ENCODE measurements at places on chromosomes 4 and X.

DNA sequence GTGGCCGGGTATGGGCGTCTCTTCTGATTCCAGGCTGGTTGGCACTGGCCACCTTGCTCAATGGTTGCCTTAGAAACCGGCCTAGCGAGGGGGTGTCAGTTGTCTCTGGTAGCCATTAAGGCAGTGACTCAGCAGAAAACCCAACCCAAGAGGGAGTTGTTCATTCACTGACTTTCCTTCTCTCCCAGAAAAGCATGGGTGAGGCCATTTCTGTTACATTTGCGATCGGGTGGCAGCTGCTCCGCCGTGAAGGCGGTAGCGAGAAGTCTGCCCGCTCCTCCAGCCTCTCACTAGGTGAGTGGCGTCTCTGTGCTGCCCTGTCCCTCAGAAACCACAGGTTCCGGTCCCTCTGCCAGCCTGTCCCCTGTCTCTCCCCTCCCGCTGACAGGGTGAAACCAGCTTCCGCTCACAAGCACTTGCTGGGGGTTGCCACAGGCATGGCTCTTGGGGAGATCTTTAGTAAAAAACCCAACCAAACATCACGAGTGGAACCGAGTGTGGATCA, 17.4 kb downstream of the IRAK1 start:
- DNase-seq: no peak

DNA sequence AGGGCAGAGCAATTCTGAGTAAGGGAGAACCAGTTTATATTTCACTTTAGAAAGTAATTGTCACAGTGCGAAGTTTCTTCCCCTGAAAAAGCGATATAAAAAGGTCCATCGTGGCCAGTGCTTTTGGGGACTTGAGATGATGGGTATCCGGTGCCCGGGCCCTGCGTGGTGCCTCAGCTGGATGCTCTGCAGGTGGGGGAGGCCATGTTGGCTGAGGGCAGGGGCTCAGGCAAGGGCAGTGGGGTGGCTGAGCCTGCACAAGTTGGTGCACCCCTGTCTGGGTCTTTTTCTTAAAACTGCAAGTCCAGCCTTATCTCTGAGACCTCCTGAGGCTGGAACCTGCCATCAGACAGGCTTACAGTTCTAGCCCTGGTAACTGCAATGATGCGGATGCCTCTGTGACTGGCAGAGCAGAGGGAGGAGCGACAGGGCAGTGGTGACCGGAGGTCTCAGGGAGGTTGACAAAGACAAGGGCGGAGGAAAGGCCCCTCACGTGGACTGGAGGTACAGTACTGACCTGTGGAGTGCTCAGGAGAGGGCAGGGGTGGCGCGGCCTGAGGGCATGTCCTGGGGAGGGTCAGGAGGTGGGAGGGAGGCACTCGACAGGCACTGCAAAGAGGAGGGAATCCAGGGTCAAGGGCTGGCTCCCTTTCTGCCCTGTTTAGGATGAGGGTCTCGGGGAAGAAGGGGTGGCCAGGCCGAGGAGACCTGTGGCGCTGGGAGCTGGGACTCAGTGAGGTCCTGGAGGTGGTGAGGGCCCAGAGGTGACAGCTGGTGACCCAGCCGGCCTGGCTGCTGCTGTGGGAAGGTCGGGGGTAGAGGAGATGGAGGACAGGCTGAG, 1.8 kb downstream of the RGS12 start:
- DNase-seq: no peak

GRCh38 chr4:116243431-116243830, 841.9 kb downstream of the TRAM1L1 start:
- DNase-seq: no peak

DNA sequence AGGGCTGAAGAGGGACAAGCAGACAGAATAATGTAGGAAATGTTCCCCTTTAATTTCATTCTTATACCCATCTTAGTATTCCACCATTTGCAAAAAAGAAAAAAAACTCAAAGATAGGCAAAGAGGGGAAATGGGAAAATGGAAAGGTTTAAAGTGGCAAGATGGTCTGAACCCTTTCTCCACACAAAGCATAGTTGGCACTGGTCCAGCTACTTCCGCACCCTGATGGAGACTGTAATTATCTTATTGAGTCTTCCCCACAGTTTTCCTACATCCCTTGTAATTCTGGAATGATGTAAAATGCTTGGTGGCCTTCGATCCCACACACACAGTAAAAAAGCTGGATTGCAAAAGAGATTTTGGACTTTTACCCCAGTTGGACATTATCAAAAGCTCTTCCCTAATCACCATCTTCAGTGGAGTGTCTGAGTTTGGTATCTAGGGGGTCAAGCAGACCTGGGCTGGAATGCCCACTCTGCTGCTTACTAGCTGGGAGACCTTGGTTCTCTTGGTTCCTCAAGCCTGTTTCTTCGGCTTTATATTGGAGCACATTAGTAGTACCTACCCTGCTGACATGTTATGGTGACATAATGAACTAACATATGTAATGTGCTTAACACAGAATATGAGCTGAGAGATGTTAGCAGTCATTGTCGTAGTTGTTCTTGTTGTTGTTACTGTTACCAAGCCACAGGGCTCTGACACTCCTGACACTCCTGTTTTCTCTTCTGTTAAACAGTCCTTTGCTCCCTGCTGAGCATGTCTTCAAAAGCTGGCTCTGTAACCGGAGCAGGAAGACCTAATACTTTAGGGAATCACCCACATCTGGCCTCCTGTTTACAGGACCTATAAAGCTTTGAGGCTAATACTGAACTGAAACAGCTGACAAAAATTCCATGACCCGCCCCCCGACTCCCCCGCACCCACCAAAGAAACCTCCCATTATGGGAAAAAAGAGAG, 4.7 kb downstream of the SRPX2 start:
- DNase-seq: no peak

GRCh38 chrX:41066391-41066790, 18.9 kb upstream of the USP9X start:
- DNase-seq: no peak

DNA sequence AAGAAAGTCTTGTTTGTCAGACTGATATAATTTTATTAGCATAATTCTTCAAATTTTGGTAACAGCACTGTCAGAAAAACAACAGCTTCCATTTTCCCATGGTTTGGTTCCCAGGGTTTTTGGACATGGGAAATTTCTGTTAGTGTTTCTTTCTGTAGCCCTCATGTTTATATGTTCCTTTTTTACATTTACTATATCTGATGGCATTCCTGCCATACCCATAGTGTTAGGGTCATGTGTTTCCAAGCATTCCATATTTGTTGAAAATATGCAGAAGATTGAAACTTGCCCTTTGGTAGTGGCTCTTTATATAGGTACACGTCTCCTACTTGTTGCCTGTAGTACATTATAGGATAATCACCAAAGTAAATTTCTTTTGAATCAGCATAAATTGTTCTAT, 65.8 kb downstream of the PDLIM5 start:
- no peak for DNase-seq

DNA sequence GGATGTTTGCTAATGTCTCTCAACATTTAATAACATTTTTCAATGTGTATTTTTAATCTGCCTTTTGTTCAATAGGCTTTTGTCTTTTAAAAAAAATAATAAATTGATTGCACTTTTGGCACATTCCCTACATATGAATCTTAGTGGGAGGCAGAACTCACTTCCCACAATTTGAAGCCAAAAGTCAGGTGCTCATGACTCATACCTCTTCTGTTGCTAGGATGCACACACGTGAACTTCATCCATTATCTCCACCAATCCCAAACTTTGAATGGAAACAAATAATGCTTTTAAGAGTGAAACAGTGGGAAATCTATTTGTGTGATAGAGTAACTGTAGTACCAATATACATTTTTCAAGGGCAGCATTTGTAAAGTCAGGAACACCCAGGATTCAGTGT, 260.5 kb downstream of the IQCM start:
- DNase-seq: no peak

DNA sequence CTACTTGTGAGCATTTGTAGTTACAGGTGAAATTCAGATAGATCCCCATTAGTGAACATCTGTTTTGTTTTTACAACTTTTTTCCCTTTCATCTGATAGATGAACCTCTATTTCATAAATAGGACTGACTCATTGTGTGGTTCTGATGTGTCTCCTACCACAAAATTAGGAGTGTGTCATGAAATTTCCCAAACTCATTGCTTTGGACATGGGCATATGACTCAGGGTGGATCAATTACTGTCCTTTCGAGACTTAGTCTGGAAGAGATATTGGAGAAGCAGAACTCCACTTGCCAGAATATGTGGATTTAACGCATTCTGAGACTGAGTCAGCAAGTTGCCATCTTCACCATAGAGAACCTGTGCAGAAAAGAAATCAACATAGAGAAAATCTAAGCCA, 53.5 kb upstream of the PCDH10 start:
- DNase-seq: no peak

DNA sequence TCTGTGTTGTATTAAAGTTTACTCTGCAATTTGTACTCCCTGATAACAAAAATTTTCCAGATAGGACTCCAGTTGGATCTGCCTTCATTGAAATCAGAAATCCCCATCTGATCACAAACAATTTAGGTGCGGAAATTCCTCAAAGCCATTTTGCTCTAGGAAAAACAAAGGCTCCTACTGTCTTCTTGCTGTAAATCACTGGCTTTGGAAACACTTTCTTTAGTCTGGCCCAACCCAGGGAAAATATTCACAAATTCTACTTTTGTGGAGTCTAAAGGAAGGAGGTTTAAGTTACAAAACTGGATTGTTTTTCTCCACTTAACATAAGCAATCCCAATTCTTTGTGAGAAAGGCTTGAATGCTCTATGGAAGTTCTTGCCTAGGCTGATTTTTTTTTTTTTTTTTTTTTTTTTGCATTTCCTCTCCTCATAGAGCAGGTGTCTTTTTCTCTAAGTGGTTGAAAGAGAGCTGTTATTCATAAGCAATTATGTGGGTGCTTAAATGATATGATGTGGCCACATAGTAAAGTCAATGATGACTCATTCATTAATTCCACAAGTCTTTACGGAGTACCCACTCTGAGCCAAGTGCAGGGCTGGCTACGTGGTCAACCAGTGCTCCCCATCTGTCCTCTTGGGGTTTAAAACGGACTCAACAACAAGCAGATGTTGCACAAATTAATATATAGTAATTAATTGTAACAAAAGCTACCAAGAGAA, 261.4 kb downstream of the LDB2 start:
- DNase-seq: no peak

GRCh38 chrX:66038115-66038514, 1.8 kb downstream of the VSIG4 start:
- no peak for DNase-seq

DNA sequence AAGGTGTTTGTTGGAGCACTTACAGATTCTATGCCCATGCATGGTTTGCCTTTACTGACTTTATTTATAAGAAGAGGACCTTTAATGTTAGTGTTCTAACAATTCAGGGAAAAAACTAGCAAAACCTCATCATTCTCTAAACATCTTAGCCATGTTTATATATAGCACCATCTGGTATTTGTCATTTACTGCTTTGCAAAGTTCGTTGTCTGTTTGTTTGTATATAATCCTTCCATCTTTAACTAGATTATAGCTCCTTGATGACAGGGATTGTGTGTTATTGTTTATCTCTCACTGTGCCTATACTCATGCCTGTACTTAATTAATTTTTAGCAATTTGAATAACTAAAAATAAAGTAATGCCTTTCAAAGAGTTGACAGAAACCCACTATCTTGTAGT, 170.6 kb upstream of the PACRGL start:
- DNase-seq: no peak

- no peak for DNase-seq
These were observed 71.1 kb downstream of the CLOCK start for GRCh38 chr4:55475394-55476243.

- DNase-seq: no peak
These were observed 70.4 kb downstream of the BEX3 start for GRCh38 chrX:103446665-103447302.

DNA sequence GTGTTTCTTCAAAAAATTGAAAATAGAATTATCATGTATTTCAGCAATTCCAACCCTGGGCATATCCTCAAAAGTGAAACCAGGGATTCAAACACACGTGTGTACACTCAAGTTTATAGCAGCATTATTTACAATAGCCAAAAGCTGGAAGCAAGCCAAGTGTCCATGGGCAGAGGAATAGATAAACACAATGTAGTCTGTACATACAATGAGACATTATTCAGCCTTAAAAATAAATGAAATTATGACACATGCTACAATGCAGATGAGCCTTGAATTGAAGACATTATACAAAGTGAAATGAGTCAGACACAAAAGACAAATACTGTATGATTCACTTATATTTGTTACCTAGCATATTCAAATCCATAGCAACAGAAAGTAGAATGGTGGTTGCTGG, 853.4 kb downstream of the STIM2 start:
- DNase-seq: no peak

DNA sequence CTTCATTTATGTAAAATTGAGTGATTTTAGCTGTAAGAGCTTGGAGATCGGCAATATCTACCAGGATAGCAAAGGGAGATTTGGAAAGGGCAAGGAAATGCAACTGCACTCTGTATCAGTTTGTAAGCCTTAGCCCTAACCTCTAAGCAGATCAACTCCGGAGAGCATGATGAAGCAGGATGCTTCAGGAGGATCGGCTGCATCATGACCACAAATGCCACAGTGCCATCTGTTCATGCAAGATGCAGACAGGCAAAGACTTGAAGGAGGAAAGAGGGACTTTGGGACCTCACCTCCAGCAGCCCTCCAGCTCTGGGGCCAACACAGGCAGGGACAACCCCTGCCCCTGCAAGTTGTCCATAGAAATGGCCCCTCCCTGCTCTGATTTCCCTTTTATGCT, 377.6 kb upstream of the GATB start:
- DNase-seq: no peak

- no peak for DNase-seq
These were observed 72.6 kb downstream of the GPR82 start for GRCh38 chrX:41796577-41796976.

DNA sequence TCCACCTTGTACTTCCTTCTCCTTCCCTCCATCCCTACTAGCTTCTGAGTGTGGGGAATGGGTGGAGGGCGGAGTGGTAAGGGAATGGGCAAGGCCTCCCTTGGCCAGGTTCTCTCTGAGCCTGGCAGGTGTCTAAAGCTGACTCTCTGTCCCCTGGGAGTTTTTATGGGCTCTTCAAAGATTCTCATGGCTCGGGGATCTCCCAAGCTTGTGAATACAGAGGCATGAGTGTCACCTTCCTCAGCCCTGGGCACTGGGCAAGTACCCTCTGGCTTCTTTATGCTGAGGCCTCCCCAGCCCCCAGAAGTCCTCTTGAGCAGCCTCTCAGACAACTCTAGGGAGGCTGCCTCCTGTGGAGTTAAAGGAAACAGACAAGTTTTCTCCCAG, 32.5 kb upstream of the DDX3X start:
- no peak for DNase-seq

DNA sequence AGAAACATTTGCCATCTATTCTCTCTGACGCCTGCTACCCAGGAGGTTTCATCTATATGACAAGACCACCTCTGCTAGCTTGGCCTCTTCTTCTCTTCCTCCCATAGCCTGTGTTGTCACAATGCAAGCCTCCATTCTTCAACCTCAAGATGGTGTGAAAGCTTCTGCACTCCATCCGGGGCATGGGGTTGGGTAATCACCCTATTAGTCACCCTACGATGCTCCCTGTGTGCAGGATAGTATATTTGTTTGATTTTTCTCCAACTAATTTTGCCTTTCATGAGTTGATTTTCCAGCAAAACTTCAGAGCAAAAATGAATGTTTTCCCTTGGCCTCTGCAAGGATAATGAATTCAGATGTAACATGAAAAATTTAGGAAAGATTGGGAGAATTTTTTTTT, 128.0 kb upstream of the STS start:
- no peak for DNase-seq

GRCh38 chrX:78517124-78517523, 142.0 kb downstream of the RTL3 start:
- no peak for DNase-seq
